ENCODE measurements at places on chromosomes 1 and 21.
A peak's percentile ranks its signal among the peaks of the same experiment; 100 is the strongest.

DNA sequence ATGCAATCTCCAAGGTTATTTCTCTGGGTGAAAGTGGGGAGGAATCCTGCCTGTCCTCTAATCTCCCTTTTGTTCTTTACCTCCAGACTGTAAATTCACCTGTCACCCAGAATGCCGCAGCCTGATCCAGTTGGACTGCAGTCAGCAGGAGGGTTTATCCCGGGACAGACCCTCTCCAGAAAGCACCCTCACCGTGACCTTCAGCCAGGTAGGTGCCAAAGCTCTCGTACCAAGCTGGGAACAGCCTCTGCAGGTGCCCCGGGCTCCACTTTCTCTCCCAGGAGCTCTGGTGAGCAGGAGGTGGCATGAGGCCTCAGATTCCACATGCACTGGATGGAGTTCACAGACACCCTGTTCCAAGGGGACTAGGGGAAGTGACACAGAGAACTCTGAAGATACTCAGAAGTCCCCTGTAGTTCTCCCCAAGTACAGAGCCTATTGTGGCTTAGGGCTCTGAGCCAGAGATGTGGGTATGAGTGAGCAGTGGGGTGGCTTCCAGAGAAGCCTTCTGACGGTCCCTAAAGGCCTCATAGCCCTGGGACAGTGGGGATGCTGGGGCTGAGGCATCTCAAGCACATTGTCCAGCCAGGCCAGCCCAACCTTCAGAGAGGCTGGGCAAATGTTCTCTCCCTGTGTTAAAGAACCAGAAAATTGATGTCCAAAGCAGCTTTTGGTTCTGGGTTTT, 30.9 kb downstream of the RASSF5 start:
- no peak for DNase-seq

DNA sequence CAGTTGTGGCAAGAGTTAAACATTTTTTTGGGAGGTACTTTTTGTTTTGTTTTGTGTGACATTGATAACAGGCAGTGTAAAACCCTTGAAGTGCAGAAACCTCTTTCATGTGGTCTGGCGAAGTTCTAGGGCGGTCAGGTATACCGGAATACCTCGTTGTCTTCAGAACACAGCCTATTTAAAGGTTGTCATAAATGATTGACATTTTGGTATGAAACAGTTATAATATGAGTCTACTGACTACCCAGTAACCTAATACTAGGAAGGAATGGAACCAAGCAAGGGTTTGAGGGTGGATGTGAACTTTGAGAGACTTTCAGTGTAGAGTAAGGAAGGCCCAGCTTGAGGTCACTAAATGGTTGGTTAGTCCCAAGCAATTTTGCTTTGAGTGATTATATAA, 40.5 kb downstream of the PATJ start:
- DNase-seq, result peak; percentile 7

- DNase-seq, result no peak
These were observed 15.8 kb downstream of the SMAP2 start for GRCh38 chr1:40389322-40389803.

- no peak for DNase-seq
These were observed 62.5 kb upstream of the DMRTB1 start for GRCh38 chr1:53396573-53397268.

DNA sequence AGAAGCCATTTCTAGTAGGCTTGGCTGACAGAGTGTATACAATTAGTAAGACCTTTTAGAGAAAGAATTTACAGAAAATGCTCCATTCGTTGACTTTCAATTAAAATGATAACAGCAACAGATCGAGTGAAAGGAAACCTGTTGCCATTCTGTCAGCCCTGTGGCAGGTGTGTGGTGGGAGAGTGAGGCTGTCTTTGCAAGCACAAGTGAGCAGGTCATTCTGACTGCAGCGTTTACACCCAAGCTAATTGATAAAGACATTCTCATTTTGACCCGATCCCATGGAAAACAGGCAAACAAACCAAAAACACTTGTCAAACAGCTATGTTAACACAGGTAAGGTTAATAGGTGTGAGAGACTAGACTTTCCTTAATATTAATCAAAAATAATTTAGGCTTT, 257.3 kb downstream of the PTBP2 start:
- DNase-seq, result no peak

GRCh38 chr1:226481133-226481532, 67.4 kb upstream of the STUM start:
- DNase-seq, result no peak

DNA sequence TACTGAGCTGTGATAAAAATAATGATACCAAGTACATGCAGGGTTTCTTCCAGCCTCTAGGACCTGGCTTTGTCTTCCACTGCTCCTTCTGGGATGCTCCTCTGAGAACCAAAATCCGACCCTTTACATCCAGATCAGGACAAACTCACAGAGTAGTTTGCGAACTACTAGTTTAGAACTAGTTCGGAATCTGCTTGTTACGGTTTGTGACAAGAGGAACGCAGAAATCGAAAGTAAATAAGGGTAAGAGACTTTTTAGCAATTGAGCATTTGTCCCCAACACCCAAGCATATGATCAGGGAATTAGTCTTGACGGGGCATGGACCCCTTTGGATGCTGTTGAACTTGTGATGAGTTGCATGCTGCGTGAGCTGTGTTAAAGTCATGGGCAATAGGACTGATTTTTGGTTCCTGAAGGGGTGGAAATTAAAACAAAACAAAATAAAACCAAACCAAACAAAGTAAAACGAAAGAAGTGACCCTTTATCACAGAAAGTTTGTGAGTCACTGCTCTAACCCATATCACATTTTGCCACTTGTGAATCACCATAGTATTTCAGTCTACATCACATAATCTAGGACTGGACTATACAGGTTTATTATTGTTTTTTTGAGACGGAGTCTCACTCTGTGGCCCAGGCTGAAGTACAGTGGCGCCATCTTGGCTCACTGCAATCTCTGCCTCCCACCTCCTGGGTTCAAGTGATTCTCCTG, 35.7 kb upstream of the ERRFI1 start:
- DNase-seq, result no peak

GRCh38 chr1:85629532-85629920, 49.0 kb downstream of the CCN1 start:
- no peak for DNase-seq

DNA sequence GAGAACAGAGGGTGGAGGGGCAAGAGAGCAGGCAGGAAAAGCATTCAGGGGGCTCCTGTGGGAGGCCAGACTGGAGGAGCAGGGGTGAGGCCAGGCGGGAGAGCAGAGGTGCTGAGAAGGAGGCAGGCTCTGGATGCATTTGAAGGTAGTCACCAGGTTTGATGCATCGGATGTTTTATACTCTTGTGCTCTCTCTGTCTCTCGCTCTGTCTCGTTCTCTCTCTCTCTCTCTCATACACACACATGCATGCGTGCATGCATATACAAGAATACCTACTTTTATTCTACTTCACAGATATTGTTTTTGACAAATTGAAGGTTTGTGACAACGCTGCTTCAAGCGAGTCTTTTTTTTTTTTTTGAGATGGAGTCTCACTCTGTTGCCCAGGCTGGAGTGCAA, 15.0 kb upstream of the ITPKB start:
- no peak for DNase-seq

DNA sequence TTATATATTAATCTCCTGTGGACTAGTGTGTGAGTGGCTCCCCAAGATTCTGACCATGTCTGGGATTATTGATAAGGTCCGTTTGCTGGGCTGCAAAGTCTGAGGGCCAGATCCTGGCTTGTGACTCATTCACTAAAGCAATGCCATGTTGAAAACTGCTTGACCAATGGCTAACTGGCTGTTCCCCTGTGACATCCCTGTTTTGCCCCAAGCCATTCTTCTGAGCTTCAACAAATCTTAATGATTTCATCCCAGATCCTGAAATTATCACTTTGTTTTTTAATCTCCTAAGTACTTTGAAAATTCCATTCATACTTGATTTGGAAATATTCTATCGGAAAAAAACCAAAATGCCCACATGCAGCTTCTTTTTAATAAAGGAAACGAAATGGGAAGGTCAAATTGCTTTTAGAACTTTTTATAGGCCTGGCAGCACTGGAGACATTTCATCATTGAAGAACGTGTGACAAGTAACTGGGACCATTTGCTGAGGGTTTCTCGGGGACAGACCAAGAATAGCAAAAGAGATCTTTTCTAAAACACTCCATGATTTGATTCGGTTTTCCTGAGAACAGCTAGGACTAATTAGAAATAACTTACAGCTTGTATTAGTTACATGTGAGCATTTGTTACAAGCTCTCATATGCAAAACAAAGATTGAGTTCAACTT, 121.3 kb downstream of the TGFB2 start:
- DNase-seq, result no peak

DNA sequence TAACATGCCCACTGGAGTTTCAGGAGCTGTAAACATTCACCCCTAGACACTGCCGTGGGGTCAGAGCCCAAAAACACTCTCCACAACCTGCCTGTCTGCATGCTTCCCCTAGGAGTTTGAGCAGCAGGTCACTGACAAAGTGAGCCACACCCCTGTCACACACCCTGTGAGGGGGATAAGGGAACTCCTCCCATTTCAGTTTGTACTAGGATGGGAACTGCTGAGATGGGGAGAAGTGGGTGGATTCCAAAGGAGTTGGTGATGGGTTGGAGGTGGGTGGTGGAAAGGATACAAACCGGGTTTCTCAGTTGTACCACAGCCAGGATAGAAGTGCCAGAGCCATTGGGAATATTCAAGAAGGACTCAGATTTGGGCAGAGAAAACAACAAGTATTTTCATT, 140.2 kb downstream of the MIS18A start:
- DNase-seq, result no peak

DNA sequence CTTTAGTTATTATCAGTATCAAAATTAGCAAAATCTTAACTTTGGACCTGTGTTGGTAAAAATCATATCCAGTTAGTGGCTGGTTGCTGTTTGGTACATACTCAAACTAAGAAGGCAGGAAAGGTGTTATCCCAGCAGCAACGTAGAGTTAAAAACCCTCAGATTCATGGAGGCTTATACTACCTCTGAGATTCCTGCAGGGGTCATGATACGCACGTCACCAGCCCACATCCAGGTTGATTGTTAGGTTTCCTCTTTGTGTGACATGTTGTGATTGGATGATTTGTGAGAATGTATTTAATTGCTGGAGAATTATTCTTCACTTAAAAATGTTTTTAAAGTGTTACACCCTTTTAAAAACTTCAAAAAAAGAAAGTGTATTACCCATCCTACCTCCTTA, 423.3 kb upstream of the ADGRL2 start:
- no peak for DNase-seq

GRCh38 chr1:70043804-70044203, 161.6 kb downstream of the LRRC40 start:
- DNase-seq, result no peak

DNA sequence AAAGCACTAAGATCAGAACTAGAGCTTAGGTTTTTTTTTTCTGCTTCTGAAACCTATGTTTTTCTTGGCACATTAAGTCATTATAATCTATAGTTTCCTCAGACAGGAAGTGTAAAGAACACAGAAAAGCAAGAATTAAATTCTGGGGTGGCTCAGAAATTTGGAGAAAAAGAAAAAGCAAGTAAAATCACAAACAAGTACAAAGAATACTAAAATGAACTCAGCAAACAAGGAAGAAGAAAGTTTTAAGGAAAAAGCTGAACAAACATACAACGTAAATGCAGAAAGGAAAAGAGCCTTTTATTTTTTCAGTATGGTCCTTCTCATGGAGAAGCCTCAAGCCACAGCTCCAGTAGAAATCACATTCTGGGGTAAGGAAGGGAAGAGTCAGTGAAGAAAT, 8.6 kb upstream of the CNN3 start:
- no peak for DNase-seq

DNA sequence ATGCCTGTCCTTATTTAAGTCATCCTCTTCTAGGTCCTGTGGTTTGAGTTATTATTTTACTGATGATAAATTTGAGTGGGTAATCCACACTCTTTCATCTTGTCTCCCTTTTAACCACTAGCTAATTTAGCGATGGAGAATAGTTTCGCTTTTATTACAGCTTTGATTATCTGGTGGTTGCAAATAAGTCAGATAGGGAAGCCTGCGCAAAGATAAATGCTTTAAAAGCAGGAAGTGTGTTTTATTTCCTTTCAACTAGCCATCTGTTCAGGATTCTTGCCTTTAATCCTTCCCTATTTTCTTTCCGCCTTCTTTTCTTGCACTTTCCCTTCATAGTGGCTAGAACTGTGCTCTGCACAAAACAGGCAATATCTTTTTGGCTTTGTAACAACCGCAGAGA, 129.0 kb downstream of the TGFB2 start:
- DNase-seq, result no peak

DNA sequence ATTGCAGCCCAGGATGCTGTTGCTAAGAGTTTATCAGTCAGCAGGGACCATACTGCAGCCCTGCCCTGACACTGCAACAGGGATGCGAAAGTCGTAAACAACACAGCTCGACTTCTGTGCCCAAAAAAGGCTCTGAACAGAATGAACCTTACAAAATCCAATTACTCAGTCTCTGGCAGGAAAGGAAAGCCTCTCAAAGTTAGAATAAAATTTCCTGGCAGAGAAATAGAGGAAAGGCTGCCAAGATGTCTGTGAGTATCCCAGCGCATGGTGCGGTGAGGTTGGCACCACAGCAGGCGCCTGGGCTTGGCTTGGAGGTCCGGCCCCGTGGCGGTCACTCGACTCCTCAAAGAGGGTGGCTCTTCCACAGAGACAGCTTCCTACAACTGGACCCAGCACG, 185.8 kb downstream of the PCP4 start:
- DNase-seq, result no peak

- no peak for DNase-seq
These were observed 43.2 kb upstream of the ACTL8 start for GRCh38 chr1:17711941-17712340.

DNA sequence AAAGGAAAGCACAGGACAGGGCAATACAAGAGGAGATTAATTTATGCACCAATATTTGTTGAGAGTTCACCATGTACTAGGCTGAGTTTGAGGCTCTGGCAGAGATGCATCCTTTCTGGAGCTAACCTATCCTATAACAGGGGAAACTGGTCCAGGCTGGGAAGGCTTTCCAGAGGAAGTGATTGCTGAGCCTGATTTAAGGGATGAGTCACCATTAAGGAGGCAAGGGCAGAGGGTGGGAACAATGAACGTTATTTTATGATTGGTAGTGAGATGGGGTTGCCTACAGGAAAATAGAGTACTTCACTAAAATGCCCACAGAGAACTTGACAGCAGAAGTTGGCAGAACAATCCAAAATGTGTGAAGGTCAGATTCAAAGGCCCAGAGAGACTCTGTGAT, 141.4 kb downstream of the PLPP3 start:
- DNase-seq, result no peak

DNA sequence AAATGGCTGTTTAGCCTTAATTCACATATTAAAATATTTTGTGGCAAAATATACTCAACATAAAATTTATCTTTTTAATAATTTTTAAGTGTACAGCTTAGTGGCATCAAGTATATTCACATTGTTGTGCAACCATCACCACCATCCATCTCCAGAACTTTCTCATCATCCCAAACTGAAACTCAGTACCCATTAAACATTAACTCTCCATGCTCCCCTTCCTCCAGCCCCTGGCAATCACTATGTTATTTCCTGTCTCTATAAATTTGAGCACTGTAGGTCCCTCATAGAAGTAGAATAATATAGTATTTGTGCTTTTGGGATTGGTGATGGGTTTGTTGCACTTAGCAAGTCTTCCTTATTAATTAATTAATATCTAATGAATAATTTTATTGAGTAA, 29.4 kb downstream of the CCN1 start:
- no peak for DNase-seq

All from activated T-cell treated with anti-CD3 and anti-CD28 coated beads for 24 hours (primary cell).